ENCODE measurements at places on chromosomes 2 and 18.

GRCh38 chr18:35190948-35191697 is 49.7 kb upstream of the ZNF397 start:
- no peak for DNase-seq

GRCh38 chr2:17626986-17627385 is 86.5 kb downstream of the VSNL1 start:
- no peak for DNase-seq

DNA sequence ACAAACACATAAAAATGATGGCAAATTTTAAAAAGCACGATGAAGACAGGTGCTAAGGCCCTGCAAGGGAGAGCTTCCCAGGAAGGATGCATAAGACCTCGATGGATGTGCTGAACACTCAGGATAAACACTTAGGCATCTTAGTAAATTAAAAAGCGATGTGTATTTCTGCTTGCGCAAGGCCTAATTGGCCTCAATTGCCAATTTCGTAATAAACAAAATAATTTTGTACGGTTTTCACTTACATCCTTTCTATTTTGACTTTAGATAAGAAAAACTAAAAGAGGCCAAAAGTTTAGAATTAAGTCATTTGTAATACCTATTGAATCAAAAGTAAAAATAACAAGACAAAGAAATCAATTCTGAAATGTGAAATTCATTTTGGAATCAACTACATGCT is 189.1 kb downstream of the TCF4 start:
- DNase-seq = no peak

GRCh38 chr2:124533226-124533954 is 508.3 kb downstream of the CNTNAP5 start:
- no peak for DNase-seq

DNA sequence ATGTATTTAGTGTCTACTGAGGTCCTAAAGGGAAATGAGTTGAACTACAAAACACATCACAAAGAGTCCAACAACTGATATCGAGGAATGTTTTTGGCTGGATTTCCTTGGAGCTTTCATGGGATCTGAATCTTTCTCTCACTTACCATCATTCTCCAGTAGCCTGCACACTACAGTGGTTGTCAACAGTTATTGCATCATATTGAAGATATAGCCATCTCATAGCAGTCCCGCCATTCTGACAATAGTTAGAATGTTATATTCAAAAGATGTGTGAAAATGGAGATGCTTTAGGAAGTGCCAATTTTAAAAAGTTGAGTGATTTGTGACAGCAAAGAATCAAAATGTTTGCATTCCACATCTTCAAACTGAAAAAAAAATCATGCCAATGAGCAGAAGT is 186.8 kb downstream of the DSC3 start:
- no peak for DNase-seq

DNA sequence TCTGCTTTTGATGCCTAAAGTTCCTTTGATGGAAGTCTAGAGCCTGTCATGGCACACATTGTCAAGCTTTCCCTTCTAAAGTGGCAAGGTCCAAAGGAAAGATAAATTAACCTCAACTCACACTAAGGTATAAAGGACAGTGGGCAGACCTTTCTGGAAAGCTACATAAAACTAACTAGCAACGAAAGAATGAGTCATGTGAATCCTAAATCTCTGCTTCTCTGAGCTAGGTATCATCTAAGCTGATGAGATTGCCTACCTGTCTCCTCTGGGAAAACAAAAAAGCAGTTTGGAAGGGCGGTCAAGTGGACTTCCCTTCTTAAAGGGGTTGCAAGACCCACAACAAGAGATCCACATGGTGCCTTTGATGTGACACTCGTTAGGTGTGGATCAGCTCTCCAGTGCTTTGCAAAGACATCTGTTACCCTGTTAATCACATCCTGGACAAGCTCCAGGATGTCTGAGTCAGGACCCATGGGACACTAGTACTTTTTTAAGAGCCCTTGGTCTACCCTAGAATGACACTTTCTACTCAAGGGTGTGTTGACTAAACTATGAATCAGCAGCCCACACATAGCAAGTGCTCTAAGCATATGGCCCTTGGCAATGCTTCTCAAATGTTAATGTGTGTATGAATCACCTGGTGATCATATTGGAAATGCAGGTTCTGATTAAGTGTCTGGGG is 173.5 kb downstream of the ALK start:
- DNase-seq = no peak

DNA sequence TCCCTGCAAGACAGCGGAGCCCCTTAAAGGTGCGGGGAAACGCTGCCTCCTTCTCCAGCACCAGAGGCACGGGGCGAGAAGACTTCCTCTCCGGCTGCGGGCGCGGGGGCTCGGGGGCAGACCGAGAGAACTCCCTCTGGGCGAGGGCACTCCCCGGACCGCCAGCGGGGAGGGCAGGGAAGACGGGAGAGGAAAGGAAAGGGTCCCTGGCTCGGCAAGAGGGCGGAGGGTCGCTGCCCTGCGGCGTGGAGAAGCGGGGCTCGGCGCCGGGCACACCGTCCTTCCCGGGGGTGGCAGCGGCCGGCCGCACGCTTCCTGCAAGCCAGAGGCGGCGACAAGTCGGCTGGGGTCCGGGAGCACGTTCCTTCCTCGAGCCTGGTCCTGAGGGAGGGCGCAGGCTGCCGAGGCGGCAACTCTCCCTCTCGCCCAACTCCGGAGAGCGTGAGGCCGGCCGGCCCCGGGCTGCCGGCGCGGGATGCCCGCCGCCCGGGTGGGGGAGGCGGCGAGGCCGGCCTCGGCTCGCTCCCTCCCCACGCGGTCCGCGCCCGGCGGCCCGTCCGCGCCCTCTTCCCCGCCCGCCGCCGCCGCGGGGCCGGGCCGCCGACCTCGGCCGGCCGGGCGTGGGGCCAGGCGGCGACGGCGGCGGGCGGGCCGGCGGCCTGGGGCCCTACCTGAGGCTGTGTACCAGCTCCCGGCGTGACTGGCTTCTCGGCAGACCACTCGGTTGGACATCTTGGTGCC is 1.1 kb downstream of the MEMO1 start:
- peak; percentile 84 for DNase-seq

GRCh38 chr2:140786585-140786984 is 1344.2 kb downstream of the LRP1B start:
- DNase-seq = no peak

- no peak for DNase-seq
Measured at GRCh38 chr2:133576714-133577113, 8.5 kb upstream of the NCKAP5 start.

GRCh38 chr2:230666885-230667712 is 45.5 kb upstream of the CAB39 start:
- peak; percentile 64 for DNase-seq

- no peak for DNase-seq
Measured at GRCh38 chr2:175062787-175063585, 57.8 kb upstream of the CHN1 start.

GRCh38 chr2:56012221-56012765 is 88.7 kb upstream of the EFEMP1 start:
- DNase-seq = no peak

GRCh38 chr2:218832520-218832919 is 917 bp upstream of the PRKAG3 start:
- no peak for DNase-seq

GRCh38 chr2:16368951-16369350 is 296.7 kb downstream of the CYRIA start:
- no peak for DNase-seq

- no peak for DNase-seq
Measured at GRCh38 chr2:239215988-239216613, 184.7 kb downstream of the HDAC4 start.

DNA sequence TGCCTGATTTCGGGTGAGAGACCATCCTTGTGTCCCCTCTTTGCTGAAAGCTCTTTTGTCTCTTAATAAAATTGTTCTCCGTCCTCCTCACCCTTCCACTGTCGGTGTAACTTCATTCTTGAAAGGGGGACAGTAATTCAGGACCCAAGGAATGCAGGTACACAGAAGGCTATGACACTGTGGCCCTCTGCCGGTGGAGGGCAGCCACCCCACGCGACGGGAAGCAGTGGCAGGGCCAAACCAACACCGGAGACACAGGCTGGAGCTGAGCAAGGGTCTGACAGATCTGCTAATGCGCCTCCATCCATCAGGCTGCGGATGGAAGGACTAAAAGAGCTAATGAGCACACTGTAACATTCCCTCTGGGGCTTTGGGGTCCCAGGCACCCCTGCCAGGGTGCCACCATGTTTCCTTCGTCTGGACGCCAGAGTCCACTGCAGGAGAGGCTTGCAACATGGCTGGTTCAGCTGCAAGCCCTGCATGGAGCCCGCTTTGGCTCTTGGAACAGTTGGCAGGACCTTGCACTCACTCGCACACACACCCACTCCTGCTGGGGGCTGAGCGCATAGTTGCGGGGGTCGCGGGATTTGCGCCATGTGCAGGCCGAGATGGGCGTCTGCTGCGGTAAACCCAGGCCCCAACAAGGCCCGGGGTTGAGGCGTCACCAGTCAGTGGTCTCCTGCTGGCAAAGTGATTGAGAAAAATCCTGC is 544.1 kb upstream of the CDH7 start:
- no peak for DNase-seq

- DNase-seq = no peak
Measured at GRCh38 chr2:30627151-30627550, 180.1 kb downstream of the CAPN13 start.

GRCh38 chr18:51811883-51812282 is 528.1 kb upstream of the DCC start:
- DNase-seq = no peak

- no peak for DNase-seq
Measured at GRCh38 chr2:241870611-241871537, 1.3 kb downstream of the RTP5 start.

DNA sequence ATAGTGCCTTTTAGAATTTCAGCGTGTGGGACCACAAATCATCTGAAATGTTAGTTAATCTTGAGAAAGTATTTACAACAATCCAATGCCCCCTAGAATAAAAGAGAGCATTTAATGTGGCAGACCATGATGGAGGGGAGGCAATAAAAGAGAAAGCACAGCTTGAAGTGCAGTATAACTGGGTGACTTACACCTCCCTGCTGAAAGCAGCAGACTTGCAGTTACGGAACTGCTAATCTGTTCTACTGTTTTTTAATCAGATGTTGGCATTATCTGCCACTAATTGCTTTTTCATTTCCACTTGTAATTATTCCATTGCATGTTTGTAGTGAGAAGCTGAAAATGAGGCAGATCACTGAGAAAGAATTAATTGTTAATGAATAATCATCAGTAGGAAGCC is 130.5 kb upstream of the ITGA4 start:
- DNase-seq = no peak

DNA sequence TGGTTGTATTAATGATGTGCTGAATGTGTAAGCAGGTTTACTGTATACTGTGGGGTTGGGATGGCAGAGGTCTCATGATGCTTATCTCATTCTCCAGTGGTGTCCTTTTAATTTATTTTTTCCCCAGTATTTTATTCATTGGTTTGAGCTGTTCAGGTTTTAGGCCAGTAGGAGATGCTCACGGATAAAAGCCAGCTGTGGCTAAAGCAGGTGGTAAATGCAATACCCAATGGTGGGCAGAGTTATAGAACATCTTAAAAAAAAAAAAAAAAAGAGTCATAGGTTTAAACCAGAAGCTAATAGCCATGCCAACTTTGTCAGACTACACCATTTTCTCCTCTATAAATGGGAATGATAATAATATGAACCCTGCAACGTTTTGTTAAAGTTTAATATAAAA is 57.8 kb upstream of the NEUROD1 start:
- DNase-seq = no peak

DNA sequence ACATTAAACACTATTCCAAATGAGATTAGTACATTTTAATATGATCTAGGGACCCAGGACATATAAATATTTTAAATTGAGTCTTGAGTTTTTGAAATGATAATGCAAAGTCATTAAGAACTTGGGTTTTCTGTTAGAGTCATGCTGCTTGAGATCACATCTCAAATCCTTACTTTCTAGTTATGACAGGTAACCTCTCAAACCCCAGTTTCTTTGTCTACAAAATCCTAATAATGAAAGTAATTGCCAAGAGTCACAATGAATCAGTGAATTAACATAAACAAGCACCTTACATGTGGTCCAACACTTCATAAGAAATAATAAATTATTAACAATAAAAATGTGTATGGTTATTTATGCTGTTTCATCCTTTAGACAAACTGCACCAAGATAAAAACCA is 607.6 kb downstream of the LRP1B start:
- no peak for DNase-seq

DNA sequence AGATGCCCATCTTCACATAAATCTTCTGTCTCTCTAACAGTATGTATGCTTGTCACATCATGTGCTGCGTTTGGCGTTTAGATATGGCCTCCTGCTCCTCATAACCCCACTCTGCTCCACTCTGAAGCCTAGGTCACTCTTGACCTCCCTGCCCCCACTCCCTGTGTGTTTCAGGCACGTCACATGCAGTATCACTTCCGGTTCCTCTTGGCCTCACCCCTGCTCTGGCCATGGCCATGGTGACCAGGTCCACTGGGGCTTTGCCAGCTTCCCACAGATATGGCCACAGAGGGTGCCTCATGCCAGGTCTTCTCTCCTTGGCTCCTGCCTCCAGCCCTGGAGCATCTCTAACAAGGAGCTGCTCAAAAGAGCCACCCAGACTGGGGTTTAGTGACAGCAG is 160.0 kb downstream of the RNF152 start:
- DNase-seq = no peak

DNA sequence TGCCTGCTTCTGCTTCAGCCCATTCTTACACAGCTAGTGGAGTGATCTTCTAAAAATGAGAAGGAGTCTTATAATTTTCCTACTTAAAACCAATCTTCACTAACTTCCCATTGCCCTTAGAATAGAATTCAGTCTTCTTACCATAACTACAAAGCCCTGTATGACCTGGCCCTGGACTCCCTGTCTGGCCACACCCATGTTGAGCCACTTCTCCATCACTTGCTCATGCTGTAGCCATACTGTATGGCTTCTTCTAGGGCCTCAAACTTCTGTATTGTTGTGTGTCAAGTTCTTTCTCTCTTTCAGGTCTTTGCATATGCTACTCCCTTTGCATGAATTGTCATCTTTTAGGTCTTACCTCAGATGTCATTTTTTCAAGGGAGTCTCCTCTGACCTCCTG is 11.2 kb downstream of the DGUOK start:
- DNase-seq = no peak
